ENCODE measurements at places on chromosomes 4 and X.

DNA sequence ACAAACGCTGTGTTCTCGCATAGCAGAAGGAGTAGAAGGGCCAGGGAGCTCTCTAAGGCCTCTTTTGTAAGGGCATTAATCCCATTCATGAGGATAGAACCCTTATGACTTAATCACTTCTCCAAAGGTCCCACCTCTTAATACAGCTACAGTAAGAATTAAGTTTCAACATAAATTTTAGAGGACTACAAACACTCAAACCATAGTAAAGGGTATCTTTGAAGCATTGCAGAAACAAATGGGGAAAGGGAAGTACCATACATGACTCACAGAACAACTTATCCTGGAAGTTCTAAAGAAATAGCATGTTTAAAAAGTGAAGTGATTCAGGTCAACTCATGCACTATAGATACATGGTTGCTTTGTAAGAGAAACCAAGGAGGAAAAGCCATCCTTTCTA lies 680.8 kb downstream of the RPA4 start:
- no peak for DNase-seq

DNA sequence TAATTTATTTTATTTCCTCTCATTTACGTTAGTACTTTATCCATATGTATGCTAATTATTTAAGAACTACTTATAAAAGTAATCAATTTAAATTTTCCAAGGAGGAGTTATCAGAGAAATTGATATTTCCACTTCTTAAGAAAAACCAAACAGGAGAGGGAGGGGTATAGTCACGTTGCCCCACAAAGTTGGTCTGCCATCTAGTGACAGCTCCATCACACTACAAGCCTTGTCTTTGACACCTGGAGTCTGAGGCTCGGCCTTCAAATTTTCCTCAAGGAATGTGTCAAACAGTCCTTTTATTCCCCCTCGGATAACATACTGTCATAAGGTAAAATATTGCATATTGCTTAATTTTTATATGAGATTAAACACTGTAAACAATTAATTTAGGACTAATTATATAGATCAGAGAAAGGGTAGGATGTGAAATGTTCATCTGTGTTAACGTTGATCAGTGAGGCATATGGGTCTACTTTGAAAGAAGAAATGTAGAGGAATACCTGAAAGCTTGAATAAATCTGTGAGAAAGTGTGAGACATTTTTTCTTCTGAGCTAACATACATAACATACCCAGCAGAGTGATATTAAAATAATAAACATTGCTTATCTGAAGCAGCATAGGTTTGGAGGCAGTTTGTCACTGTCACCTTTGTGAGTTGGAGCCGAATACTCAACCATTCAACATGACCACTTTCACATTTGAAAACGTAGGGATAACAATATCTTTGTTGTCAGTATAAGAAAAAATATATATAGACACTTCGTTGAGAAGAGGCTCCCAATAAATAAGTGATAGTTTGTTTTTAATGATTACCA lies 114.4 kb downstream of the GLRA3 start:
- peak; percentile 25 for DNase-seq

GRCh38 chr4:137707102-137707620 lies 174.9 kb upstream of the PCDH18 start:
- DNase-seq = no peak

GRCh38 chrX:104564921-104565703 lies 887 bp upstream of the IL1RAPL2 start:
- no peak for DNase-seq

DNA sequence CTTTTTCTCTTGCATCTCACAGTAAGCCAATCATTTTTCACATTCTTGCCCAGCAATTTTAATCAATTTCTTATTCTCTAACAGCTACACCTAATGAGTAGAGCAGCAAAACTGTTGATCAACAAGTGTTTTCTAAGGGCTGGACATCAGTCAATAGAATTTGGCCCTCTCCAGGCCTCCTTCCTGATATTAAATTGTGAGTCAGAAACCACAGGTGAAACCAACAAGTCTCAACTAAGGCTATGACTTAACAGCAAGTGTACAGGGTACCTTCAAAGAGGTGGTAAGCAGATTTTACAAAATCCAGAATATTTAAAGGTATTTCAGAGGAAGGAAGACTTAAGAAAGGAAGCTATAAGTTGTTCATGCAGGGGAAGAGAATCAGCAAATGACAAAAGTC lies 156.5 kb upstream of the ARHGAP24 start:
- no peak for DNase-seq

DNA sequence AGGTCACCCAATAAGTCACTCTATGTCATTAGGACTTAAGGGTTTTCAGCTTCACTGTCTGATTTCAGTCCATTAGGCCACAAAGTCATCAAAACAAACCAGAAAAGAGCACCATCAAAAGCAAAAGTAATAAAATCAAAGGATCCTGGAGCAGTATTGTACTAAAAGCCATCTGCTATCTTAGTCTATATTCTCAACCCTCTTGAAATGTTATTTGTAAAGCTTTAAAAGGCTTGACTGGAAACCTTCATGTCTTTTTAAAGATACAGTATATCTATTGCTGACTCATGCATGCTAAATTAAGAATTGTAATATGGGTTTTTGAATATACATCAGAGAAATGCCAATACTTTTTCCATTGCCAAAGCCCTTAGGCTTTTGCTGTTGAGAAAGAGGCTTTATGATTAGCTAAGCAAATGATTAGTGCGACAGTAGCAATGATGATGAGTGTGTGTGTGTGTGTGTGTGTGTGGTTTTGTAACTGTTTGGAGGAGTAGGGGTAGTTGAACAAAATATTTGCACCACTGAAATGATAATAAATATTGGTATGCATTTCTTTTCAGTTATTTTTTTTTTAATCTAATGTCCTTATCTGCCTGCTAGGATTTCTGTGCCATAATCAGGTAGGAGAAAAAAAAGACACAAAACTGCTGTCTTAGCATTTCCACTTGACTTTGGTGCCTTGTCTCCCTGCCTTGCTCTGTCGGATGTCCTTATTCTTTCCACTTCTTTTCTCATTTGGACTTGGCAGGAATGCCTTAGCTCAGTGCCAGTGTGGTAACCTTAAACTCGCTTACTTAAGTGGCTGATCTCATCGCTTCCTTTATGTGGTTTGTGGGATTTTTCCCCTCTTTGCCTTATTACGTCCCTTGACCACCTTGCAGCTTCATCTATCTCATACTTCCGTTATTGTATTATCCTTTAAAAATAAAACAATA lies 119.7 kb downstream of the PCDH7 start:
- no peak for DNase-seq

- DNase-seq = peak; percentile 60
Observed at GRCh38 chr4:139099366-139099982, 77.5 kb downstream of the ELF2 start.

DNA sequence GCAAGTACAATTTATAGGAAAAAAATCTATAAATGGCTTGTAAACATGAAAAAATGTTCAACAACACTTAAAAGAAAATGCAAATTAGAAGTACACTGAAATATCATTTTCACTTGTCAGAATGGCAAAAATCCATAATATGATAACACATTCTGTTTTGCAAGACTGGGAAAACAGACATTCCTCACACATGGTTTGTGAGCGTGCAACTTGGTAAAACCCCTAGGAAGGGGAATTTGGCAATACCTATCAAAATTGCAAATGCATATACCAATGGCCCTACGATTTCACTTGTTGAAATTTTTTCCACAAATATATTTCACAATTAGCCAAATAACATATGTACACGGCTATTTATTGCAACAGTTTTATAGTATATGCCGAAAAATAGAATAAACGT lies 31.4 kb downstream of the TBC1D9 start:
- DNase-seq = no peak

- no peak for DNase-seq
Observed at GRCh38 chr4:56251556-56251955, 135.7 kb downstream of the AASDH start.

GRCh38 chr4:41432881-41433280 lies 105.1 kb upstream of the LIMCH1 start:
- DNase-seq = no peak

DNA sequence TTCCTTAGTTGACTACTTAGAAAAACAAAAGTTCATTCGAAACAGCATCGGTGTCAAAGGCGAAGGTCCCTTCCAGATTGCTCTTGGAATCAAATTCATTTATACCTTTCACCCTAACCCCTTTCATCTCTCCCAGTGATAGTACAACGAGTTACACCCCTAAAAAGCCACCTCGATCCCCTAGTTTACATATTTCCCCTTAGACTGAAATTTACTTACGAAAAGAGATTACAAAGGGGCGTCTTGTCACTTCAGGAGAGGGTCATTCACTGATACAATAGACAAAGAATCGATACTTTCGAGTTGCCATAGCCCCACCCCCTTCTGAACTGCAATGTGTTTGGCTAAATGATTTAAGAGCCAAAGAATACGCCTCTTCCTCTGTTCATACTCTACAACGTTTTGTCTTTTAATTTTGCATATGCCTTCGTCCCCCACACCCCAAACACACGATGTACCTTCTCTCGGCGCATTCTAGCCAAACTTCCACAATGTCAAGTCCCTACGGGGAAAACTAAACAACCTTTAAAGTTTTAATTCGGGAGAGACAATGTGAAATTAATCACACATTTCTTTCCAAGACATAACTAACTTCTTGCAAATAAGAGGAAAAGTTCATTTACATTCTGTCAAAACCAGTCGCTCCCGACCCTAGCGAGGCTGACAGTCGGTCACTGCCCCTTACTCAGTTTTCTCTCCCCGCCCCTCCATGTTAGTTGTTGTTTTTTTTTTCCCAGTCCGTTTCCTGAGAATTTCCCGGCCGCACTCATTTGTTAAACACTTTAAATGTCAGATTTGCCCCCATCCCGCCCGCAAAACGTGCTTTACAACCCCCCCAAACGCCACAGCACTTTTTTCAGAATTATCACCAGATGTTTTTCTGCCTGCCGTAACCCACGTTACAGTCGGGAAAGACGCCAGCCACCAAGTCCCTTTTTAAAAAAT lies 88.6 kb downstream of the HPRT1 start:
- no peak for DNase-seq

DNA sequence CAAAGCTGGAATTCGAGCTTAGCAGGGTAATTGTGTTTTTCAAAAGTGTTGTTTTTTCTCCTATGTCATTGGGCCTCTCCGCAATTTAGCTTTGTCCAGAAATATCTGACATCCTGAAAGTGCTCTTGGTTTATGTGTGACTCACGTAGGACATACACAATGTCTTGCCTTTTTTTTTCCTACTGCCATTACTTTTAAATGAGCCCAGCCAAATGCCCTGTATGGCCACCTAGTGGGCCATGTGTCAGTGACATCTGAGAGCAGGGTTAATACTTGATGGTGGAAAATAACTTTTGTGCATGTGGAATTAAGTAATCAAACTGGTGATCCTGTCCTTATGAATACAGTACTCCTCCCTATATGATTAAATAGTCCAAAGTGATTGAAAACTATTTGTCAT lies 1411.1 kb upstream of the TENM3 start:
- no peak for DNase-seq

DNA sequence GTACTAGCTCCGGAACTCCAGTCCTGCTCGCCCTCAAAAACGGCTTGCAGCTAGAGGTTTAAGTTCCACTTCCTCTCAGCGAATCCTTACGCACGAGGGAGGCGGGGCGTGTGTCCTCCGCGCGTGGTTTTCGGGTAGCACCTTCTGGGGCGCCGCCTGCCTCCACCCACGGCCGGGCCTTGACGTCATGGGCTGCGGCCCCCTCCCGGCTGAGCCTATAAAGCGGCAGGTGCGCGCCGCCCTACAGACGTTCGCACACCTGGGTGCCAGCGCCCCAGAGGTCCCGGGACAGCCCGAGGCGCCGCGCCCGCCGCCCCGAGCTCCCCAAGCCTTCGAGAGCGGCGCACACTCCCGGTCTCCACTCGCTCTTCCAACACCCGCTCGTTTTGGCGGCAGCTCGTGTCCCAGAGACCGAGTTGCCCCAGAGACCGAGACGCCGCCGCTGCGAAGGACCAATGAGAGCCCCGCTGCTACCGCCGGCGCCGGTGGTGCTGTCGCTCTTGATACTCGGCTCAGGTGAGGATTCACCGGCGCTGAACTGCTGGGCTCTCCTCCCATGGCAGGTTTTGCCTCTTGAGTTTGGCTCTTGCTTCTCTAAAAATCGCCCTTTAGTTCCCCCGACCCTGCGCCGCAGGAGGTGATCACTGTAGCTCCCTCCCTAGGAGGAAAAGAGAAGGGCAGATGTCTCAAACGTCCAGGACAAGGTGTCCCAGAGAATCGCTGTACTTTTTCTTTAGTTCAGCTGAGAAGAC lies at the start of gene AREG:
Gene AREG, plus strand, starts transcription at position 246 of the 752 bp plus-strand sequence. Its CDS starts 210 bp downstream, at position 456.
- DNase-seq = peak; percentile 83

DNA sequence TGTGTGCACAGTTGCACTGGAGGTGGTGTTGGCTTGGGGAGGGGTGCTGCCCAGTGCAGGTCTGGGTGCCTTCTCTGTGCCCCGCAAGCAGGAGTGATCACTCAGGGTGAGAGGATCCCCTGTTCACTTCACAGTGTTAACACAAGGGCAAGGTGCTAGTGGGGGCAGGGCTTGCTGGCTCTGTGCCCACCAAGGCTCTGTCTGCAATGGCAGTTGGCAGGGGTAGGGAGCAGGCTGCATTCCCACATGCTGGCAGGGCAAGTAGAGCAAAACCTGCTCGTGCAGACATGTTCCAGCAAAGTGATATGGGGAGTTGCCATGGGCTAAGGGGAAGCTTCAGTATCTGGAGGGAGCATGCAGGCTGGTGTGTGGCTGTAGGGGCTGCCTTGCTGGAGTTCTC lies 428.0 kb downstream of the ZNF674 start:
- peak; percentile 26 for DNase-seq

DNA sequence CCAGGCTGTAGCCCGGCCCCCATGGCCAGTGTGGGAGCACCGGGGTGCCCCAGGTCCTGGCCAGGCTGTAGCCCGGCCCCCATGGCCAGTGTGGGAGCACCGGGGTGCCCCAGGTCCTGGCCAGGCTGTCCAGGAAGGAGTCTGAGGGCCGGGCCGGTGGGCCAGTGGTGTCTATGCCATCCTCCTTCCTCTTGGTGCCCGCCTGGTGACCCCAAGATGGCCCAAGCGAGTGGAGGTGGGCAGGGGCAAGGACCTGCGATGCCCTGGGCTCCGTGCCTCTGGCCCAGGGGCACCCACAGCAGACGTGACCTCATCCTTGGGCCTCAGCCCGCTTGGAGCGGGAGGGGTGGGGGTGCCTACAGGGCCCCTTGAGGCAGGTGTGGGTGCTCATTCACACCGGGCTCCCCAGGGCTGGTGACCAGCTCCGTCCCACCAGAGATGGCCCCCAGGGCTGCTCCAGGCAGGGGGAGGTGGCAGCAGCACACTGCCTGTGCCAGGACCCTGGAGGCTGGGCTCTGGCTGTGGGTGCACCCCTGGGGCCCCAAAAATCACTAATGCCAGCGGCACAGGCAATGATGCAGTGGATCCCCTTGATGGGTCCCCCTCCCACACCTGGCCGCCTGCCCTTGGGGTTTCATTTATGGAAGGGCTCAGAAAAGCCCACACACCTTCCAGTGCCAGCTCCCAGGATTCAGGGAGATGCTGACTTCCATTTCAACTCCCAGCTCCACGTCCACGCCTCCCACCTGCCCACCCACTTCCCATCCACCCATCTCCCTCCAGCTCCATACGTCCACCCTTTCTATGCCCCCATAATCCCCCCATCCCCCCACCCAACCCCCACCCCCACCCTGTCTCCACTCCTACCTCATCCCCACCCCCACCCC lies 35.8 kb downstream of the TACC3 start:
- no peak for DNase-seq

- DNase-seq = no peak
Observed at GRCh38 chr4:25402521-25402920, 25.5 kb downstream of the ANAPC4 start.
